Ammon's horn (tissue), 1 donor: ENCODE measurements at places on chromosomes 7 and 10.

- DNase-seq: no peak
Observed at GRCh38 chr7:47132471-47132870, 449.4 kb downstream of the TNS3 start.

DNA sequence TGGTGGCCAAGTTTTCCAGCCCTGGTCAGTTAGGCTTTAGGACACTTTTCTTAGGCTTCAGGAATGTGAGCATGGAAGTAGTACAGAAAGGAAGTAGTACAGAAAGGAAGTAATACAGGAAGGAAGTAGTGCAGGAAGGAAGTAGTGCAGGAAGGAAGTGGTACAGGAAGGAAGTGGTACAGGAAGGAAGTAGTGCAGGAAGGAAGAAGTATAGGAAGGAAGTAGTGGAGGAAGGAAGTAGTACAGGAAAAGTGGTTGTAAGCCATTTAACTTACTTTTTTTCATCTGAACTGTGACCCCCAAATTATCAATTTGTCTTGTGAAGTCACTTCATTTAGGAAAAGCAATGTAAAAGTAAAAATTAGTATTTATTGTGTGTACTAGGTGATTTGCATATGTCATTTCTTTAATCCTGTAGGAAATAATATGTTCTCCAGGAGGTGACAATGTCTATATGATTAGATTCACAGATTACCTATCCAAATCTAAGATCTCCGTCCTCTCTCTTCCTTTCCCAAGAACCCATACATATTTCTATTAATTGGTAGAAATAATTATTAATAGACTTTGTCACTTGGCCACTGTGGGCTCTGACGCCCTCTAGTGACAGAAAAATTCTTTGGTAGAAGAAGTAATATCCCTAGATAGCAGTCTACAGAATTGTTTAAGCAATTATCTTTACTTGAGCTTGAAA lies 3.9 kb upstream of the FAS start:
- DNase-seq: peak; percentile 54

DNA sequence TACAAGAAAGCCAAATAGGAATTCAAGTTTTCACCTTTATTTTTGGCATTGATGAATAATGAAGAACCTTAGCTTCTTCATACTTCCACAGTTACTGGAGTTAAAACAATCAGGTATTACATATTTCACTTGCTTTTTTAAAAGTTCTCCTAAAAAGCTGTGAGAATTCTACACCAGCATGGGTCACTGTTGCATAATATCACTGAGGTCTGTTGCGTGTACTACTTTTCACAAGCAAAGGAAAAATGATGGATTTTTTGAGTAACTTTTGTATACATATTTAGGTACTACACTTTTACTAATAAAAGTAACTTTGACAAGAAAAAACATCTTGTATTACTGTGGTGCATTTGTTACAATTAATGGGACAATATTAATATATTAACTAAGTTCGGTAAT lies 15.2 kb downstream of the FAM24B start:
- DNase-seq: no peak

DNA sequence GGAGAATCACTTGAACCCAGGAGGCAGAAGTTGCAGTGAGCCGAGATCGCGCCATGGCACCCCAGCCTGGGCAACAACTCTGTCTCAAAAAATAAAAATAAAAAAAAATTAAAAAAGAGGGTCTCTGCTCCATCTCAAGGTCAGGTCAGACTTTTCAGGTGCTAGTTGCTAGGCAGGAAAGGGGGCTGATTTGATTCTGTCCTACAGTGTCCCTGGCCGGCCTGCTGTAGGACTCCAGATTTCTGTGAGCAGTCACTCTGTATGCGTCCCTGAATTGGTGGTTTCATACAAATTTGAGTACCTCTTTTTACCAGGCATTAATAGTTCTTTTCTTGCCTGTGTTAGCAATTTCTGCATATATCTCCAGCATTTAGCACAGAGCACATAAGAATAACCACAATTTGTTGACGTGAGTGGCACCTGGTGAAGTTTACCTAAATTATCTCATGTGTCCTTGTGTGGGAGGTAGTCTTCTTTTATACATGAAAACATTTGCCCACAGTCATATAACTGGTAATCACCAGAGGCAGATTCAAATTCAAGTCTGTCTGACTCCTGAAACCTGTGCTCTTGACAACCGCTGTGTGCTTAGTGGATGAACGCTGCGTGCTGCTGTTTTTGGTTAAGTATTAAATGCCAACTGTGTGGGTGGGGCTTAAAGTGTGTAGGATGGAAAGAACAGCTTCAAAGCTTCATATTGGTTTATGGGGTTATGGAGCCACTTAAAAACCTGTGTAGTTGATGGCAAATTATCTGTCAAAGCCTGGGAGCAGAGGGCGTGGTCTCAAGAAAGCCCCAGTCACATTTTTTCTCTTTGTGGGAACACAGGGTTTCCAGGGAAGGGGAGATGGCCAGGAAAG lies 3.2 kb upstream of the ZNF775 start:
- DNase-seq: no peak

- no peak for DNase-seq
Observed at GRCh38 chr7:151571471-151571870, 51.8 kb upstream of the RHEB start.

DNA sequence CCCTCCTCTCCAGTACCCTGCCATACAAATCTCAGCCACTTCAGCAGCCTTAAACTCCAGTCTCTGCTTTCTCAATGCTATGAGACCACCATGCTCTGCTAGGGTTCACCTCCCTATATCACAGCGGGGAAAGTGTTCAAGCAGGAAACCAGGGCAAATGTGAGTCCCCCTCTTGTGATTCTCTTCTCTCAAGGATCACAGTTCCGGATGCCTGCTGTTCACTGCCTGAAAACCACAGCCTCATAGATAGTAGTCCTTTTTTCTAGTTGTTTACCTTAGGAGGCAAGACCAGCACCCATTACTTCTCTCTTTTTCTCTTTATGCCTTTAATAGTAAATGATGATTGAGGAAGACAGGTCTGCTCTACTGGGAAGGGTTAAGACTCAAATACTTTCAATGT lies 100.8 kb downstream of the SGMS1 start:
- no peak for DNase-seq

- DNase-seq: no peak
Observed at GRCh38 chr7:84195295-84196060, 889 bp upstream of the SEMA3A start.

DNA sequence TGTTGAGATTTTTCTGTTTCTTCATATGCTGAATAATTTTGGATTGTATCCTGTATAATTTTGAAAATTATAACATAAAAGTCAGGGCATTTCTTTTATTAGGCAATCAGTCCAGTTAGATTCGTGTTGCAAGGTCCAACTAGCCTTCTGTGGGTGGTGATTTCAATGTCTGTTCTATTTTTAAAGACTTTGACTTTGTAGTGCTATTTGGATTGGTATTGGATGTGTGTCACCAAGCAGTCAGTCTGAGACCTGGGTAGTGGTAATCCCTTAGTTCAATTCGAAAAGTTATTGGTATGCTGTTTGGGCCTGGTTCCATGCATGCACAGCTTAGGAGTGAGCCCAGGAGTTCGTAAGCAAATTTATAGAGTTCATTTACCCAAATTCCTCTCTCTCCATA lies 82.2 kb downstream of the EPDR1 start:
- no peak for DNase-seq

GRCh38 chr7:47354831-47355541 lies 226.9 kb downstream of the TNS3 start:
- DNase-seq: no peak

- DNase-seq: no peak
Observed at GRCh38 chr7:55903985-55904759, 16.9 kb downstream of the ZNF713 start.

GRCh38 chr7:44769776-44770294 lies 21.2 kb downstream of the ZMIZ2 start:
- no peak for DNase-seq

- no peak for DNase-seq
Observed at GRCh38 chr7:144063710-144064109, 5.9 kb upstream of the OR2A25 start.

DNA sequence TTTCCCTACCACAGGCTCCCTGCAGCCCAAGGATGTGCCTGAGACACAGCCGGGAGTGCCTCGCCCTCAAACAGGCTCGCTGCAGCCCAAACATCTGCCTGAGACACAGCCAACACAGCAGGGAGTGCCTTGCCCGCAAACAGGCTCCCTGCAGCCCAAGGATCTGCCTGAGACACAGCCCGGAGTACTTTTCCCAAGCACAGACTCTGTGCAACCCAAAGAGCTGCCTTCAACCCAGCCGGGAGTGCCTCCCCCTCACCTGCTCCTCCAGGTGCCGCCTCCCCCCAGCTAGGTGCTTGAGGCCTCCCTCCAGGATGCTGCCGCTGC lies 42.9 kb downstream of the ANTXRL start:
- DNase-seq: no peak

GRCh38 chr10:15393139-15393825 lies 22.2 kb upstream of the FAM171A1 start:
- no peak for DNase-seq

GRCh38 chr7:126937171-126937570 lies 315.6 kb downstream of the GRM8 start:
- no peak for DNase-seq

DNA sequence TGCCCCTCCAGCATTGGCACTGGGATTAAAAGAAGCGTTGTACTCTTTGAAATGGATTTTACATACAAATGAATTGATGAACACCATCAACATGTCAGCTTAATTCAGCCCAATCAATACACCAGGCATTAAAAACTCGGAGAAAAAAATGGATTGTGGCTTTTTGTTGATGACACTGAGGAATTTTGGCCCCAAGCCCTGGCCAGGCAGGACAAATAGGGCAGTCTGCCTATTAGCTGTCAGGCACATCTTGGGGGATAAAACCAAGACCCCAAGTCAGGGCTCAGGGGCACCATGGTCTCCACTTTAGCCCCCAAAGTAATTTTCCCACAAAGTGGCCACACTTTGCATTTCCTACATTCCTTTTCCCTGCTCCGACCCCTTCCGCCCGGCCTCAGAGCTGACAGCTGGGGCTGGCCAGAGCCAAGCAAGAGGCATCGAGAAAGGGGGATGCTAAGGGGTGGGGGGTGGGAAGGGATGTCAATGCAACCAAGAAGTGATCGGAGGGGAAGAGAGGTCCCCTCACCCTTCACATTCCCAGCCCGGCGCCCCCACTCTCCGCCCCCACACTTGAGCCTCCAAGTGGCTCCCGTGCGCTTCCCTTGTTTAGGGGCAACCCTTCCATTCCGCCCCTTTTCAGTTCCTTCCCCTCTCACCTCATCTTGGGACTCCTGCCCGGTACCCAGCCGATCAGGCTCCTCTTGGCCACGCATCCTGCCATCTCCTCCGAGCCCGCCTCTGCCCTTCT lies 711 bp downstream of the HIP1 start:
- peak; percentile 27 for DNase-seq

GRCh38 chr10:29136411-29136810 lies 152.5 kb upstream of the LYZL1 start:
- no peak for DNase-seq

GRCh38 chr10:34305189-34305588 lies 509.9 kb downstream of the PARD3 start:
- DNase-seq: no peak

GRCh38 chr7:49855281-49855980 lies 82.0 kb downstream of the VWC2 start:
- DNase-seq: no peak

DNA sequence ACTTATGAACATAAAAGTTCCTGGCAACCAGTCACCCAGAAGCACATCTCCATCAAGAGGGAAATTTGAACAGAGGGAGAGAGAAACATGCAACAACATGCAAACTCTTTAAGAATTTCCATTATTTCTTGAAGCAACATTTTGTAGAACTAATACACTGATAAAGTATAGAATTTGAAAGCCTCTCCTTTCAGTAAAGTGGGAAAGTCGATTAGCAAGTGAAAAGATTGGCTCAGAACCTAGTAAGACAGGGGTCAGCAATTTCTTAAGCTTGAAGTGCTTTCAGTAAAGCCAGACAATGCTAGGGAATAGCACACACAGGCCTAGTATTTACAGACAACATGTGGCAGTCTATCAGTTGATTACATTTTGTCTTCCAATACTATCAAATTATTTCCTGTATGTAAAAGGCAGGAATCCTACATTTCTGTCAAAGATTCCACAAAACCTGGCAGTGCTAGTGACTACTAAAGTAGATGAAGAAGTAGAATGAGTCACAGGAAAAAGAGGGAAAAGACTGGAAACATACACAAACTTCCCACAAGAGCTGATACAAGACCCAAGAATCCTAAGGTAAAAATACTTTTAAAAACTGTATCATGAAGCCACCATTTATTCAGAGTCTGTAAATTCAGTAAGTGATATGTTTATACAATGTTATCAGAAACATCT lies 25.2 kb downstream of the DNAJC1 start:
- no peak for DNase-seq

DNA sequence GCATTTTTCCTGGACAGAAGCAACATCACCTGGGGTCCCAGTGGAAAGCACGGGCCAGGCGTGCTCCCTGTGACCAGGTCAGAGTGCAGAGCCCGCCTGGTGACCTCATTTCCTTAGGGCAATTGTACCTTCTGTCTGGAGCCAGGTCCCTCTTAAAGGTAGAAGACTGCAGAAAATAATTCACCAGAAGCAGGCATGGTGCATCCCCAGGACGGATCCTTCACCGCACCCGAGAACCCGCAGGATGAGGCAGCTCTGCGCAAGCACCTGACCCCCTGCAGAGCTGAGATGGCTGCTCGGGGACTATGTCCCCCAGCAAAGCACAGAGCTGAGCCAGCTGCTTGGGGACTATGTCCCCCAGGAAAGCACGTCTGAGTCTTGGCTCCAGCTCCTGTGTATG lies 557.6 kb downstream of the PTPRN2 start:
- no peak for DNase-seq

GRCh38 chr7:76380623-76380966 lies 21.8 kb upstream of the YWHAG start:
- no peak for DNase-seq

GRCh38 chr7:142886866-142887265 lies 1.3 kb upstream of the TRPV6 start:
- no peak for DNase-seq

DNA sequence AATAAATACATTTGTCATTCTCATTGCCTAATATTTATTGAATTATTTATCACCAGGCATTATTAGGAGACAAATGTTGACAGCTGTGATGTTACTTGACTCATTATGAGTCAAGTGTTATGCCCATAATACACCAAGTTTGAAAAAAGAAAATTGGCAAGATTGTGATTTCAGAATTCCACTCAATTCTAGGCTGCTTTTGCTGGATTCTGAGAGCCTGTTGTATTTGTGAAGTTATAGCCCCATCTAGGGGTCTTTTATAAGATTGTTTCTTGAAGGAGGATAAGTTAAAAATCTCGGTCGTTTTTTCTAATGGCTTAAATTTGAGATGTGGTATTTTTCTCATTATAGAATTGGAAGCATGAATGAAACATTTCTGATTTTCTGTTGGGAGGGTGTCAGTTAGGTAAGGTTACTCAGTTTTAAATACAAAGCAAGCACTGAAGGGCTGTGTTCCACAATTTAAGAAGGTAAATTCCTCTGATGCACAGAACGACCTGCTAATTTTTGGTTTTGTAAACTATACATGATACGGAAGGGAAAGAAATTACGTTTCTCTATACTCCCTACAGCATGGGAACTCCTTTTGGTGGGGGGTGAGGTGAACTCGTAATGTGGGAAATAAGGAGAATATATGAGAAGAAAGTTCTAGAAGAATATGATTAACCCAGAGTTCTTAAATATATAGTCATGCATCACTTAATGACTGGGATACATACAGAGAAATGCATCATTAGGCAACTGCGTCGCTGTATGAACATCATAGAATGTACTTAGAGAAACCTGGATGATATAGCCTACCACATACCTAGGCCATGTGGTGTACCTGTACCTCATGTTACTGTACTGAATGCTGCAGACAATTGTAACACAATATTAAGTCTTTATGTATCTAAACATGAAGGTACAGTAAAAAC lies 2.6 kb downstream of the STK31 start:
- peak; percentile 45 for DNase-seq

- no peak for DNase-seq
Observed at GRCh38 chr10:111122127-111122526, 45.3 kb downstream of the ADRA2A start.
